ENCODE measurements at places on chromosomes 12 and 14. TPM values are rescaled to one million over a fixed set of nuclear protein-coding genes. Genes with fewer than 3 reads are reported as not detected.

The LUM gene
- total RNA-seq, result 603 TPM

The LRTM2 gene
- total RNA-seq, result not detected

The EIF2B1 gene
- 32.9 TPM for total RNA-seq

The TCL1B gene
- not detected for total RNA-seq

The XRCC3 gene
- total RNA-seq, result 11.7 TPM

The TPH2 gene
- not detected for total RNA-seq

The GNB3 gene
- total RNA-seq, result 3.9 TPM

The SLC35E3 gene
- 6.5 TPM for total RNA-seq

The DNAI7 gene
- not detected for total RNA-seq

The RD3L gene
- total RNA-seq, result not detected

The INSM2 gene
- not detected for total RNA-seq

The MYH6 gene
- total RNA-seq, result not detected

The MRPL42 gene
- total RNA-seq, result 29.3 TPM

The ZNF384 gene
- total RNA-seq, result 19.4 TPM

The SLC6A12 gene
- total RNA-seq, result not detected

The SCNN1A gene
- total RNA-seq, result under 0.01 TPM

The RND1 gene
- total RNA-seq, result not detected
